Placental epithelial cell (primary cell): ENCODE measurements at places on chromosomes 16 and 17. TPM values are rescaled to one million over a fixed set of nuclear protein-coding genes. Genes with fewer than 3 reads are reported as not detected.

FOXF1 gene
- not detected in 2 replicates for total RNA-seq

ZNF750 gene
- not detected in 2 replicates for total RNA-seq

CTRB1 gene
- total RNA-seq: not detected in 2 replicates

KRT33A gene
- total RNA-seq: not detected in 2 replicates

CA4 gene
- total RNA-seq: not detected in 2 replicates

GAS7 gene
- total RNA-seq: 0.39 and 0.54 TPM in 2 replicates

CLEC10A gene
- total RNA-seq: not detected in 2 replicates

HOXB3 gene
- total RNA-seq: 2.2 and 7.1 TPM in 2 replicates

SPATA32 gene
- total RNA-seq: 0.33 and 0.39 TPM in 2 replicates

TMEM100 gene
- total RNA-seq: not detected in 2 replicates

SLFN12L gene
- not detected in 2 replicates for total RNA-seq

MYH8 gene
- not detected in 2 replicates for total RNA-seq
